ENCODE measurements at places on chromosomes 6 and 20.

GRCh38 chr20:4299773-4300172 lies 284.4 kb upstream of the RNF24 start:
- DNase-seq = no peak

GRCh38 chr6:142850679-142851423 lies 94.1 kb downstream of the HIVEP2 start:
- DNase-seq = no peak

GRCh38 chr20:62266340-62266739 lies 28.0 kb downstream of the OSBPL2 start:
- no peak for DNase-seq

DNA sequence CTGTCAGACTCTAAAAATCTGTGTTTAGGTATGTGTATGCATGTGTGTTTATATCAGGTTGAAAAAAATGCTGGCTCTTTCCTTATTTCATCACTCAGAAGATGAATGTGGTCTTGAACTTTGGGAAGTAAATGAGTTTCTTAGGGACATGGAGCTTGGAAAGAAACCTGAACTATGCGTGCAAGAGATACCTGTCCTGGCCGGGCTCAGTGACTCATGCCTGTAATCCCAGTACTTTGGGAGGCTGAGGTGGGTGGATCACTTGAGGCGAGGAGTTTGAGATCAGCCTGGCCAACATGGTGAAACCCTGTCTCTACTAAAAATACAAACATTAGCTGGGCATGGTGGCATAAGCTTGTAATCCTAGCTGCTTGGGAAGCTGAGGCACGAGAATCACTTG lies 4.4 kb upstream of the GLP1R start:
- no peak for DNase-seq

DNA sequence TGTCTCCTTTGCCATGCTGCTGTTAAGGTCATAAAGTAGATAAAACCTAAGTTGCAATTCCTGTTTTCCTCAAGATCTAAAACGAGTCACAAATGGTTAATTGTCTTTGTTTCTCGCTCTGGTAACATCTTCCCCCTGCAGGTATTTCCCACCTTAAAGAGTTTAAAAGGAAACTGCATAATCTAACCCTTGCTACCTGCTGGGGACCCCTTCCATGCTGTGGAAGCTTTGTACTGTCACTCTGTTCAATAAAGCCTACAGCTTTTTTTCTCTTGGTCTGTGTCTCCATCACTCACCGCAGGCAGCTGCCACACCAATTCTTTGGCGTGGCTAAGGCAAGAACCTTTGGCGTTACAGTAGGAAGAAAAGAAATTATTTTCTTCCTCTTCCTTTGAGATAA lies 117.7 kb upstream of the GJE1 start:
- no peak for DNase-seq

DNA sequence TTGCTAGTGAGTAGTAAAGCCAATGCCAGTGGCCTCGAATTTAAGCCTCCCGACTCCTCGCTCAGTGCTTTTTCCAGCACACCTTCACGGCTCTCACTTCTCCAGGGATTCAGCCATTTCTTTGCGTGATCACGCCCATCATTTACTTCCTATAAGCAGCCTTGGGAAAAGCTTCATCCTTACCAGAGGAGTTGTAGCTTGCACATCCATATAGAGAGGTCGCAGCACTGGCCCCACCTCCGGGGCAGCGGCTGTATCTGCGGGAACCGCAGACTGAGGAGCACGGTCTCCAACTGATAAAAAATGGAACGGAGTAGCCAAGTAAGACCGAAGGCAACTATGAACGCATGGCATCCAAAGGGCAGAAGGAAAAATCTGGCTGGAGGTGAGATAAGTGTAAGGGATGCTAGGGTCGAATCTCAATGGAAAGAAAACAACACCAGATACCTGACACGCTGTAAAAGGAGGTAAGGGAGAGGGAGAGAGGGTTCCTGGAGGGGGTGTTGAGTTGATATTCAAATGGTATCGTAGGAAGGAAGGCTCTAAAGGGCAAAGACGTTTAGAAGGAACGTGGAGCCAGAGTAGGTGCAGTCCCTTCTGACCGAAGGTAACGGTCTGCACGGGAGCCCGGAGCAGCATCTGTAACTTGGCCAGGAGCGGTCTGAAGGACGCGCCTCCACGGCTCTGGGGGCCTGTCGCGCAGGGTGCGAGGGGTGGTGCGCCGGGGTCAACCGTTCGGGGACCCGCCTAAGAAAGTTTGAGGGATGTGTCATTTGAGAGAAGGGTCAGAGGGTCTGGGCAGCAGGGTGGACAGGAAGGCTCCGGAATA lies 640 bp downstream of the NFS1 start:
- no peak for DNase-seq

Data from activated CD8-positive, alpha-beta memory T cell treated with anti-CD3 and anti-CD28 coated beads, Interleukin-2, amount 50 U/mL, for 4 hours (primary cell).